ENCODE measurements at places on chromosomes 5 and 9. TPM values are rescaled to one million over a fixed set of nuclear protein-coding genes. Genes with fewer than 3 reads are reported as not detected.

Gene PITX1
- polyA plus RNA-seq: not detected

Gene PCDHA9
- polyA plus RNA-seq: 0.06 TPM

Gene NCS1
- polyA plus RNA-seq: 25.5 TPM

Gene SLC46A2
- polyA plus RNA-seq: 0.10 TPM

Gene GABRG2
- 0.11 TPM for polyA plus RNA-seq

Gene SMC2
- 40.5 TPM for polyA plus RNA-seq

Gene LRRC19
- 18.1 TPM for polyA plus RNA-seq

All from right renal pelvis (tissue), 4 donors.